Lung microvascular endothelial cell (primary cell): ENCODE measurements at places on chromosomes 6 and 20.
A peak's percentile ranks its signal among the peaks of the same experiment; 100 is the strongest.

GRCh38 chr6:127484212-127484863 lies 25.1 kb upstream of the KIAA0408 start:
- peak; percentile 34 for DNase-seq

- no peak for DNase-seq
Measured at GRCh38 chr6:147614501-147614900, 106.0 kb downstream of the SAMD5 start.

DNA sequence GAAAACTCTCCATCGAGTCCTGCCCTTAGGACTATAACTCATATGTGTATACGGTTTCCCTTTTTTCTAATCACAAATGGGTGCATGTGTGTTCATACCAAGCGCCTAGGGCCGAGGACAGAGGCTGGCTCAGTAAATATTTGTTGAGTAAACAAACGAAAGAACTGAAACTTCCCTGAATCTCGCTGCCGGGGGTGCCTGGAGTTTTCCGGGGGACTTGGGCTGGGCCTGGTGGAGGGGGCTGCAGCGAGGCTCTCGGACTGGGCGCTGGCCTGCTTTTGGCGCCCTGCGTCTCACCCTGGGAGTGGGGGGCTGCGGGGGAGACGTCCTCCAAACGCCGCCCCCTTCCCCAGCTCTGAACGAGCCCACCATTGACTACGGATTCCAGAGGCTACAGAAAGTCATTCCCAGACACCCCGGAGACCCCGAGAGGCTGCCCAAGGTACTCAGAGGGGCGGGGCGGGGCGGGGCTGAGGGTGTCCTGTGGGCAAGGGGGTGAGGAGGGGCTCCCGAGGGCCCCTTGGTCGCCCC lies 49.0 kb downstream of the CPXM1 start:
- no peak for DNase-seq

GRCh38 chr6:115891111-115891669 lies 169.5 kb downstream of the FRK start:
- DNase-seq: no peak

DNA sequence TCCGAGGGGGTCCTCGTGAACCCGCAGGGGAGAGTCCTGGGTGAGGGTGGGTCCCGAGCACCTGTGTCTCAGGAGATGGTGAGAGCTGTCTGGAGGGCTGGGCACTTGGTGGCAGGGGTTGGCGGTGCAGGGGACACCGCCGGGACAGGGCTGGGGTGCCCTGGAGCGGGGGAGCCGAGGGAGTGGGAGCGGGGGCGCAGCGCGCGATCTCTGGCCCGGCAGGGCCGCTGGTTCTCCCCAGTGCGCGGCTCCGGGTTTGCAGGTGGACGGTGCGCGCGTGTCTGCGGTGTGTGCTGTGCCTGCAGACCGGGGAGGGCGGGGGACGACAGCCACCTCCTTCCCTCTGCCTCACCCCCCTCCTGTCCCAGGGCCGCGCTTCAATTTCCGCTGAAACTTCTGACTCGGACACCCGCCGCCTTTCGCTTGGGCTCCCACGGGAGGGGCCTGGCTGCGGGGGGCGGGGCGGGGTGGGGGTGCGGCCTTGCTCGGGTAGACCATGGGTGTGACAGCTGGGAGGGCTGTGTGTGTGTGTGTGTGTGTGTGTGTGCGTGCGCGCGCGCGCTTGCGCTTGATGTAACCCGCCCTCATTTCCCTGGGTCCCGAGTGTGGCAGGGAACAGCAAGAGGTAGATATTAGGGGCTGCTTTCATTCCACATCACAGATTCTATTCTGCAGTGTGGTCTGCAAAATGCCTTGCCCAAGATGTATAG lies 1.2 kb downstream of the TRIB3 start:
- peak; percentile 75 for DNase-seq

GRCh38 chr20:7716286-7716972 lies 223.8 kb downstream of the HAO1 start:
- no peak for DNase-seq

- DNase-seq: no peak
Measured at GRCh38 chr20:32872266-32872665, 13.5 kb downstream of the EFCAB8 start.

GRCh38 chr6:141290941-141291721 lies 841.6 kb upstream of the GJE1 start:
- DNase-seq: peak; percentile 16

- DNase-seq: no peak
Measured at GRCh38 chr6:161246725-161247124, 27.1 kb downstream of the AGPAT4 start.

- no peak for DNase-seq
Measured at GRCh38 chr20:33333616-33334015, 50.6 kb downstream of the BPIFB1 start.

DNA sequence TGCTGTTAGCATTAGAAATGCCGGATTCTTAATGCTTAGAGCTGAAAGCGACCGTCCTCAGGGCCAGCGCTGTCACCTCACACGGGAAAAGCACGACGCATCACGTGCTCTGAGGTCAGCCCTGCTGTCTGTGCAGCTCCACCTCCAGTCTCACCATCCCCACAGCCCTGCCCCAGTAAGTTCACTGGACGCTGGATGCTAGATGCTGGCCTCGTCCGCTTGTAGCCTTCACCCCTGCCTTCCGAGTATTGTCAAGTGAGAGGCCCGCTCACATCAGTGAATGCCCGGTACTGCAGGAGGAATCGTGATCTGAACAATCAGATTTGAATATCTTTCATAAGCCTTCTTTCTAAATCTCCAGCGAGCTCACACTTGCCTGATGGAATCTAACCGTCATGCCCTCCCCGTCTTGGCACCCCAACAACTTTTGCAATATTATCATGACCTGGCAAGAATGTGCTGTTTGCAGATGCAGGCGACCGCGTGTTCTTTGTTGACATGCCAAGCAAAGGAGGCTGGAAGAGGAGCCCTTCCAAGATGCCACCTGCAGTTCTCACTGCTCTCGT lies 64.9 kb downstream of the DLL1 start:
- DNase-seq: peak; percentile 88

DNA sequence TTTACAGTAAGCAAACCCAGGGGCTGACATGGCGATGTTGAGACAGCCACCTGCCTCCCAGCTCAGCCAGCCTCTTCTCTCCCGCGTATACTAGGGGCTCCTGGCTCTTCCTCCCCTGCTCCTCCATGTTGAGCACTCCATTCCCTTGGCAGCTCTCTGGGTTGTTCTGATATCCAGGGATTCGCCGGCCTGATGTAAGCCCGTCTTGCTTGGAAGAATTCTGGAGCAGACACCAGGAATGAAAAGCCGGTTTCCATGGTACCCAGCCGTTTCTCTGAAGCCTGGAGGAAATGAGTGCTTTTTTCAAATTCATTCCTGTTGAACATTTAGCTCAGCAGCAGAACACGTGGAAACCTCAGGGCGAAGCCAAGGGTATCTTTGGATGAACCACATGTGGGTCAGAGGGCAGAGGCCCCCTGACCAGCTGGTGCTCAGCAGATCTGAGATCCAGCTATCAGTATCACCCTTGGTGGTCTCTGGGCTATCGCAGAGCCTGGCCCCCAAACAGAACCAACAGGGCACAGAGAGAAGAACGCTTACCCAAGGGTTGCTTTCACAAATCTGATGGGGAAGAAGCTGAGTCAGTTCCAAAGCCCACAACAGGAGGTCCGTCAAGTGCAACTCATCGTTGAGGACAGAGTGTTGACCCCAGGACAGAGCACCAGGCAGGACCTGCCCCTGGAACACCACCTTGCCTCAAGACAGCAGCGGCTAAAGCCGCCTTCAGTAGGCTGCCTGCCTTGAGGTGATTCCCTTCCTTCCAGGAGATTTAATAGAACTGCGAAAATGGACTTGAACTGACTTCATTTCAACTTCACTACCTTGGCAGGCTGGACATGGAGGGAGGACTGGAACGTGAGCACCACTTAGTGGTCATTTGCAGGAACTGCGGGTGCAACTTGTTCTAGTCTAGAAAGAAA lies 96.1 kb upstream of the RIN2 start:
- peak; percentile 84 for DNase-seq

DNA sequence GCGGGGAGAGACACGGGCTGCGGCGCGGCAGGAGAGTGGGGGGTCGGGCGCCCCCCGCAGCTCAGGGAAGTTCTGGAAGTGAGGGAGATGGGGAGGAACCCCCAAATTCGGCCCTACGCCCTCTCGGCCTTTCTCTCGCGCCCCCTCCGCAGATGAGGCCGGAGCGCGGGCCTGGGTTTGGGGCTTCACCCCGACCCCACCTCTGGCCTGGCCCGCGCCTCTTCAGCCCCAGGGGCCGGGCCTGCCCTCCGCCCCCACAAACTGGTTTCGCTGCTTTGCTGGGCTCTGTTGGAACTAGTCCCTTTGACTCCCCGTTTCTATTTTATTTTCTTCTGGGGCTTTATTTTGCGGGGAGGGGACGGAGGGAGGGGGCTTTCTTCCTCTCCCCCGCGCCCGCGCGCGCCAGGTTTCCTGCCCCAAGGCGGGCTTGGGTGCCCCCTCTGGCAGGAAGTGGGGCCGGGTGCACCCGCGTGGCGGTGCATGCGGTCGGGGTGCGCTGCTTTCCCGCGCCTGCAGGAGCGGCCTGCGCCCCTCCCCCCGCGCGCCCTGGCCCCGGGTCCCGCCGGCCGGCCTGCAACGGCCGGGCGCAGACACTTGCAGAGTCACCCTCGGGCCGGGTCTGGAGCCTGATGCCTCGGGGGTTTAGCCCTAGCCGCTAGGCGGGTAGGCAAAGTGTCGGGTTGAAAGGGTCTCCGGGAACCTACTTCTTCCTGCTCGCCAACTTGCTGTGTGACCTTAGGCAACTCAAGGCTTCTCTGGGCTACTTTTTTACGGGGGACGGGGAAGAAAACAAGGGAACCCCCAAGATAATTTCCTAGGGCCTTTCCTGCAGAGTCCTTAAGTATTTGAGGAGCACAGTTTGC lies 1.3 kb downstream of the HMGA1 start:
- peak; percentile 37 for DNase-seq

DNA sequence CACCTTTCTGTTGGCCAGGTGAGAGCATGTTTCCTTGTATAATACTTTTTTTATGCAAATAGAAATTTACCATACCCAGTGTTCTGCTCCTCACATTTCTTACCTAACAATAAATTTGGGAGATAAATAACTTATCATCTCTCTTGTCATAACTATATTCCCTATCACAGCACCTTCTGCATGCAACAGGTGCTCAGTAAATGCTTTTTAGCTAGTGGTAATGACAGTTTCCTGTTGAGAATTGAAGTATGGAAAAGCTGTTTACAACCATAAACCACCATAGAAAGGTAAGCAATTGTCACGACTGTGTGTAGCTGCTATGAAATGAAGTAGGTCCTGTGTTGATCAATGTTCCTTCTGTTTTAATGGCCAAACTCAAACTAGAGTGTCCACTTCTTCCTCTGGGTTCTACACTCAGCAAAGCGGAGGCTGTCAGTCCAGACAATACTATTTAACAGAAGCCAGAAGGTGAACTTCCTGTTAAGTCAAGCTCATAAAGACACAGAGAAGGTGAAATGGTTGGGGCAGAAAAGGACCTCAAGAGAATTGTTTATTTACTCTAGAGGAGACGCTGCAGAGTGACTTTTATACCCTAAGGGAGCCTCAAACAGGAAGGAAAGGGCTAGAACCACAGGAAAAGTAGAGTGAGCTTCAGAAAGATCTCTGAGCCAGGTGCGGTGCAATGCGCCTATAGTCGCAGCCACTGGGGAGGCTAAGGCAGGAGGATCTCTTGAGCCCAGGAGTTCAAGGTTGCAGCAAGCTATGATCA lies 84.0 kb upstream of the SLC22A16 start:
- DNase-seq: no peak

DNA sequence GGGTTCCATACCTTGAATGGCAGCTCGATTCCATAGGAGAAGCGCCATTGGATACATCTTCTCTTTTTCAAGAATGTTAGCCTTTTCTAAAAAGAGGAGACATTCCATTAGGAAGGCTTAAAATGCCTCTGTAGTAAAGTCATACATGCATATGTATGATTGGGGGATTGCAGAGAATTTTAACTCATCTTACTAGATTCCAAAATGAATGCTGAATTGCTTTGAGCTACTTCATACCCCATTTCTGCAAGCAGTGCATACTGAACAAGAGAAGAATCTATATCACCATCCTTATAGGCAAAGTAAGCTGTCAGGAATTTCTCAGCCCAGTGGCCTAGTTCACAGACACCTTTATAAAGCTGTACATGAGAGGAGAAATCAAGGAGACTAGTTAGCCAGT lies 80.3 kb downstream of the NDUFAF5 start:
- DNase-seq: no peak

- DNase-seq: no peak
Measured at GRCh38 chr6:6825193-6825784, 236.8 kb downstream of the LY86 start.

DNA sequence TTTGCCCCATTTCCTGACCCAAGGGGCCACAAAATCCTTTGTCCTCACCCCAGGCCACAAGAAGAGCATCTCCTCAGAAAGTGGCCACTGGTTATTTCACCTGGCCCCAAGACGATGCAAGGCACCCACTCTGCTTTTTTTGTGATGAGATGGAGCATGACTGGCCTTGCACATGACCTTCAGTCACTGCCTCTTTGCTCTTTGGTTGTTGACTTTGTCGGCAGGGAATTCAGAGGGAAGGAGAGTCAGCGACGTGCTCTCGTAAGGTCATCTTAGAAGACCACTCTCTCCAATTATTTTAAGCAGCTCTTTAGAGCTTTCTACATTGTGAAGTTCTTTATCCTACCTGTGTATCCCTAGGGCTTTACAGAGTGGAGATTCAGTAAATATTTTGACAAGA lies 306.7 kb downstream of the PLCB1 start:
- no peak for DNase-seq

- DNase-seq: no peak
Measured at GRCh38 chr6:158279615-158280014, 32.6 kb upstream of the TULP4 start.

- no peak for DNase-seq
Measured at GRCh38 chr6:100472674-100473073, 8.0 kb upstream of the SIM1 start.

GRCh38 chr6:127533011-127533410 lies 13.9 kb upstream of the MTCL3 start:
- DNase-seq: no peak

- DNase-seq: no peak
Measured at GRCh38 chr6:43912598-43913371, 142.8 kb downstream of the VEGFA start.

DNA sequence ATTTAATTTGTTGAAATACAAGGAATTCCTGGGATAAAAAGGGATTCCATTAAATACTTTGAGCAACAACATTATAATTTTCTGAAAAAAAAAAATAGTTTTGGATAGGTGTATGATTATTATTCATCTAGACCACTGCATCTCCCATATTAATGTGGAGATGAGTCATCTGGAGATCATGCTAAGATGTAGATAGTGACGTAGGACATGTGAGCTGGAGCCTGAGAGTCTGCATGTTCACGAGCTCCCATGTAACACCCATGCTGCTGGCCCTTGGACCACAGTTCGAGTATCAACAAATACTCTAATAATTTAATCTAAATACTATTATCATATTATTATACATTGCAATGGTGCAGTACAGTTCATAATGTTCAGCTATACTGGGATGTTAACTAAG lies 91.6 kb downstream of the EPM2A start:
- DNase-seq: peak; percentile 56

DNA sequence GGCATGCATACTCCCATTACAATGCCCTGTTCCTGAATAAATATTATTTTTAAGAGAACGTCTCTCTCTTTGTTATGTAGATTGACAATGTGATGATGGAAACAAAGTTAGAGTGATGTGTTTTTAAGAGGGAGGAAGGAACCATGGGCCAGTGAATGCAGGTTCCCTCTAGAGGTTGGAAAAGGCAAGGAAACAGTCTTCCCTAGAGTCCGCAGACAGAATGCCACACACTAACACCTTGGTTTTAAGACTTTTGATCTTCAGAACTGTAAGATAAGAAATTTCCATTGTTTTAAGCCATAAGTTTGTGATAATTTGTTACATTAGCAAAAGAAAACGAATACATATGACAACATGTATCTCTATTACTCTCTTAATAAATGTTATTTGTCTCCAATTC lies 4.7 kb upstream of the CENPW start:
- no peak for DNase-seq
